HTR-8/SVneo (cell line): ENCODE measurements at places on chromosomes 11 and 22.

- DNase-seq: no peak
These were observed 40.8 kb upstream of the ST14 start for GRCh38 chr11:130118636-130119387.

DNA sequence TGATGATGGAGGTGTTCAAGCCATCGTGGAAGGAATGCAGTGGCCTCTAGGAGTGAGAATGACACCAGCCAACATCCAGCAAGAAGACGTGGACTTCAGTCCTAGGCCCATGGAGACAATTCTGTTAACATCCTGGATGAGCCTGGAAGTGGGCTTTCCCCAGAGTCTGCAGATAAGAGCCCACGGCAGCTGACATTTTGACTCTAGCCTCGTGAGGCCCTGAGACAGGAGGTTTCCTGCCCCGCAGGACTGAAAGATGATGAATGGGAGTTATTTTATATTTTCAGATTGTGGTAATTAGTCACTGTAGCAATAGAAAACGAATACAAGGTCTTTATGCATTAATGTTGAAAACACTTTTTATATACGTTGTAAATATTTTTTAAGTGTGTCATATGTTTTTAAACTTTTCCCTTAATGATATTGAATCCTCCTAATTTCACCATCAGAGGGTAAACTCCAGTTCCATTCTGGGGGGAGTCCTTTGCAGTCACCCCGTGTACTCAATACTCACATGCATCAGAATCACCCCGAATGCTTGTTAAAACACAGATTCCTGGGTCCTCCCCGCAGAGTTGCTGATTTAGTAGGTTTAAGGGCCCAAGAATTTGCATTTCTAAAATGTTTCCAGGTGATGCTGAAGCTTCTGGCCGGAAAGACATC lies 570 bp upstream of the TPCN2 start:
- no peak for DNase-seq

- DNase-seq: peak; percentile 31
These were observed 712 bp downstream of the CERK start for GRCh38 chr22:46737105-46737975.

- DNase-seq: no peak
These were observed 41.5 kb upstream of the SHISAL1 start for GRCh38 chr22:44354288-44354687.

- DNase-seq: no peak
These were observed 12.3 kb downstream of the AMOTL1 start for GRCh38 chr11:94780432-94780831.

DNA sequence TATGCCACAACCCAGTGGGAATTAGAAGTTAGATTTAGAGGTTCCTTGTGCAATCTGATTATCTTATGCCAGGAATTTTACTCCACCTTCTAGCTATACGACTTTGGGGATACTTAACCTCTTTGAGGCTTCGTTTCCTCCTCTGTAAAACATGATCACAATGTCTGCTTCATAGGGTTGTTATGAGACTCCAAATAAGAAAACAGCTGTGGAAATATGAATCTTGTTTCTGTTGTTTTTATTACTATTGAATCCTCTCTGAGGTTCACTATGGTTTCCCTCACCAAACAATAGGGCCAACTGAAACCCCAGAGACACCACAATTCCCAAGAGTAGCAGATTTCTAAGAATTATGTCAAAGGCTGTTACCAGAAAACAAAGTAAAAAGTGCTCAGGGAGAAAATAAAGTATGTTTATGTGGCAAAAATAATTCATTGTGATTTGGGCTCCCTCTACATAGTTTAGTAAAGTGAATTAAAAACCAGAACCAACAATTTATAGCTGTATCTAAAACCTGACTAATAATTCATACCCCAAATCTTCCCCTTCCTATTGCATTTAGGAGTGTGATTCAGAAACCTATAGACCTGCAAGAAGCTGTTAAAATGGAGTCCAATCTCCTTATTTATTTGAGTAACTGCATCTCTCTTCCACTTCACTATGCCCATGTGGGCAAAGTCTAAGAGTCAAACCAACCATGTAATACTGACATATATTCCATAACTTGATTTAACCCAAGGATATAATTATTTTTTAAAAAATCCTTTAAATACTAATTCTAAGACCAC lies 38.4 kb downstream of the AMBRA1 start:
- DNase-seq: no peak

DNA sequence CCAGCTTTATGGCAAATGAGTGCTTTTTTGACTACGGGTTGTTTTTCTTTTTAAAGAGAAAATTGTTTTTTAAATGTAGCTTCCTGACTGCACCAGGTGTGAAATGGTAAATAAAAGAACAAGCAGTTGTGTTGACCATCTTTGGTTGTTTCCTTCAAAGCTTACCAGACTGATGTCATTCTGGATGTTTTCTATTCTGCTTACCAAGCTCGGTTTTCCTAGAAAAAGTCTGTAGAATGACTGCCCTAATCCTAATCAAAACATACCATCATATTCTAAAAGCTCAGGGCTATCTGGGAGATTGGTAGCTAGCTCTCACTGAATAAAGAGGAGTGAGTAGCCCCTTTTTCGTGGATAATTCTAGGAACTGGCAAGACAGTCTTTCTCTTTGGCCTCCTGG lies 77.7 kb downstream of the GAB2 start:
- no peak for DNase-seq

DNA sequence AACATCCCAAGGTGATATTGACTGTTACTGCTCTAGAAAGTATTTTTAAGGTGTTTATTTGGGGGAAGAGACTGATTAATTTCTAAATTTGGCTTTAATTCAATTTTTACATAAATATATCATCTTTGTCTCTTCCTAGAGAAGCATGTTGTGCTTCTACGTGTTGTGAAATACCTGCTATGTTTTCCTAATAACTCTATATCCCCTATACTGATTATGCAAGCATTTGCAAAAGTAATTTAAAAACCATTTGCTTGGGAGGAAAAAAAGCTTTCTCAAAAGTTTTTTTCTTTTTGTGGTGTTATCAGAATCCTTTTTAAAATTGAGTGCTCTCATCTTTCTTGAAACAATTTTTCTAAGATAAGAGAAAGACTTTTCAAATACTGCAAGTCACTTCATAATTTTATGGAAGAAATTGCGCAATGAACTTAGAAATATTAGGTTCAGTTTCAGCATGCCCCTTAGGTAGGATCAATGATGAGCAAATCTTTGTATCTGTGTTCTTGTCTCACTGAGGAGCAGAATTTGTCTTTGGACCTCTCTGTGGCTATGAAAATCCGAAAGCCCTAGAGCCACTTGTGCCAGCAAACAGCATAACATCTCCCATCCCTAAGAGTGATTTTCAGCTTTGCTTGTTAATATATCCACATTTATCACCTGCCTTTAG lies 7.4 kb upstream of the BLID start:
- no peak for DNase-seq

- no peak for DNase-seq
These were observed 4.3 kb upstream of the ACR start for GRCh38 chr22:50733521-50734342.

GRCh38 chr11:133383689-133384088 lies 148.6 kb downstream of the OPCML start:
- DNase-seq: no peak

GRCh38 chr11:118152020-118152551 lies 537 bp downstream of the SCN4B start:
- DNase-seq: no peak

DNA sequence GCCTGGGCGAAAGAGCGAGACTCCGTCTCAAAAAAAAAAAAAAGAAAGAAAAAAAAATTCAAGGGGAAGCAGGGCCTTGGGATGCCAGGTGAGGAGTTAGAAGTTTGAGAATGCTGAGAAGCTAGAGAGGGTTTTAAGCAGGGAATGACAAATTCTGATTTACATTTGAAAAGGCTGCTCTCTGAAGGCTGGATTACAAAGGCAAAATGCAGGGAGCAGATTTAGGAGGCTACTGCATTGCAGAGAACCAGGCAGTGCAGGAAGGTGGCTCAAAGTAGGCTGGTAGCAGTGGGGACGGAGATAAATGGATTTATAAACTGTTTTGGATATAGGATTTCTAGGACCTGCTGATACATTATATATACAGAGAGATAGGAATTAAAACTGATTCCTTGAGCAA lies 66.6 kb downstream of the KCNC1 start:
- no peak for DNase-seq

DNA sequence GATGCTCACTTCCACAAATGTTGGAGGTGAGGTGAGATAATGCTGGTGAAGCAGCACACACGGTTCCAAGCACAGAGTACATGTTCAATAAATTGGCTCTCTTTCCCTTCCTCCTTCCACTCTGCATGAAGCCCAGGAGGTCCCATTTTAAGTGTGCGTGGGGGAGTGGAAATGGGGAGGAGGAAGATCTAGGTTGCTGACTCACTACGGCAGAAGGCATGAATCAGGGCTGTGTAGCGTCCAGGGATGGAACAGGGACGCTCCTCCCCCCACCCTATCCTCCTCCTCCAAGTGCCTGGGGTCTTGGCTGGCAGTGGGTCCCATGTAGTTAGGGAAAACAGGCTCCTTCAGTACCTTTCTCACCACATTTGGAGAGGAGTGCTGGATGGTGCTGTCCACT lies 44.2 kb downstream of the TRIM66 start:
- no peak for DNase-seq

GRCh38 chr11:31340903-31341572 lies 28.5 kb downstream of the DCDC1 start:
- DNase-seq: no peak
